Ascending aorta (tissue), 2 donors: ENCODE measurements at places on chromosomes 3 and 15. TPM values are rescaled to one million over a fixed set of nuclear protein-coding genes. Genes with fewer than 3 reads are reported as not detected.

DNA sequence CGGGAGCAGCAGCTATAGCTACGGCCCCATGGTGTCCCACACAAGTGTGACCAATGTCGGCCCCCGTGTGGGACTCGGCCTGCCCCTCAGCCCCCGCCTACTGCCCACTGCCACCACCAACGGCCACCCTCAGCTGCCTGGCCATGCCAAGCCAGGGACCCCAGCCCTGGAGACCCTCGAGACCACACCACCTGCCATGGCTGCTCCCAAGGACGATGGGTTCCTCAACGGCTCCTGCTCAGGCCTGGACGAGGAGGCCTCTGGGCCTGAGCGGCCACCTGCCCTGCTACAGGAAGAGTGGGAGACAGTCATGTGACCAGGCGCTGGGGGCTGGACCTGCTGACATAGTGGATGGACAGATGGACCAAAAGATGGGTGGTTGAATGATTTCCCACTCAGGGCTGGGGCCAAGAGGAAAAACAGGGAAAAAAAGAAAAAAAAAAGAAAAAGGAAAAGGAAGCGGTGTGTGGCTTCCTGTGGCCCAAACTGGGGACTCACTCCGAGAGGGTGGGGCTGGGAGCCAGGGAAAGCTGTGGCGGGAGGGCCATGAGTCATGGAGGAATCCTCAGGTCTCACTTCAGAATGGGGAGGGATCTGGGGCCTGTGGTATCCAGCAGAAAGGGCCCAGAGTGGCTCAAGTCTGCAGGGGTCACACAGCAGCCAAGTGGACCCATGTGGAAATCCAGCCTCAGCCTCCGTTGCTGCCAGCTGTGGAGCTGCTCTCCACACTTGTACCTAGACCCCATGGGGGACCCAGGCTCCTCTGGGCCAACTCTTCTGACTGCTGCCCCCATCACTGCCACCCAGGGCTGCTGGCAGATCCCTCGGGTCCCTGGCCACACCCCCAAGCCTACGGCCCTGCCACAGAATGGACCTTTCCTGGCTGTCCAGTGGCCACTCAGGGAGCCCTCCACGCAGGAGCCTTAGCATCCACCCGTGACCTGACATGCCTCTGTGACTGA, 26.1 kb downstream of the PTH1R start:
- H3K27ac ChIP-seq, result no peak overlapping the region
- no peak for DNase-seq
- no peaks in the 10 kb centered on the region for H3K27me3 ChIP-seq
- no peaks in the 10 kb centered on the region for H3K36me3 ChIP-seq
- peaks cover 24% of the 10 kb centered on the region for H3K4me1 ChIP-seq
- H3K4me3 ChIP-seq, result no peak overlapping the region

- H3K4me1 ChIP-seq, result peaks cover 19% of the 10 kb centered on the region
- DNase-seq, result no peak
- no peak overlapping the region for H3K4me3 ChIP-seq
- H3K27me3 ChIP-seq, result no peaks in the 10 kb centered on the region
- H3K36me3 ChIP-seq, result peaks cover 64% of the 10 kb centered on the region
Measured at GRCh38 chr3:16366581-16366980, 101.6 kb downstream of the OXNAD1 start.

DNA sequence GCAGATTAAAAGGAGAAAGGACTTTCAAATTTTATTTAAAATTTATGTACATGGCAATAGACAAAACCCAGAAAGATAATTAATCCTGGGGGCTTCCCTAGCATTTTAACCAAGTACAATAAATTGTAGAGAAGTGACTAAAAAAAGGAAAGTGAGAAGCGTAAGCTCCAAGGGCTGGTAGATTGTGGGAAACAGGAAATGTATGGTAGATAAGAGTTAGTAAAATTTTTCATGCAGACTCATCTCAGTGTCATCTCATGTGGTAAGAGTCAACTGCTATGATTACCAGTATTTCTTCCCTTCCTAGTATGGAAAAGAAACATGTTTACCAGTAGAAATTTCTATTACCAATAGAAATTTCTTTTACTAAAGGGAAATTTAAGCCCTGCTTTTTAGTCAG, 464.3 kb upstream of the AGTR1 start:
- no peaks in the 10 kb centered on the region for H3K27me3 ChIP-seq
- H3K27ac ChIP-seq, result no peak overlapping the region
- H3K4me1 ChIP-seq, result no peaks in the 10 kb centered on the region
- no peak for DNase-seq
- no peaks in the 10 kb centered on the region for H3K36me3 ChIP-seq

- H3K4me3 ChIP-seq, result peak overlapping the region; percentile 73
- peak overlapping the region; percentile 94 for H3K27ac ChIP-seq
- H3K4me1 ChIP-seq, result peaks cover 26% of the 10 kb centered on the region
- DNase-seq, result peak; percentile 27
Measured at GRCh38 chr3:133574260-133574881, 885 bp downstream of the CDV3 start.

DNA sequence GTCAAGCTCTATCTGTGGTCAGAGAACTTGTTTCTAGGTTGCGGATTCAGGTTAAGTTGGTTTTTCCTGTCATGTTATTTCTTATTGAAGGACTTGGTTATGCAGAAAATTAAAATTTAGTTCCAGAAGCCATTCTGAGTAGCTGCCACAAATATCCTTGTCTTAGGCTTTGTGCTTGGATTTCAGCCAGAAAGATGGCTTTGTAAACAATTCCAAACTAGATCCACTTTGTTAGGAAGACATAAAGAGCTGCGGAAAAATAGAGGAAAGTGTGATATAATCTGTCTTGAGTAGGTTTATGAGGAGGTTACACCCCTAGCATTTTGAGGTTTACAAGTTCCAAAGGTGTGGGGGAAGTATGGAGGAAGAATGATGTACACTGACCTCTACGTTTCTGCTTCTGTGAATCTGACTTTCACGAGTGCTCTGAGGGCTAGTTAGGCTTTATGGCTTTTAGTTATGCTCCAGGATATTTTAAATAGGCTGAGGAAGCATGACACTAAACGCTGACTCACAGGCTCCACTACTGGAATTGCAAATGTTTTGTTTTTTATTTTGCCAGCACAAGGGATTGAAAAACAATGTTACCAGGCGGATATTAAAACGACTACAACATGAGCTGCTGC, 46.3 kb upstream of the UTS2B start:
- no peak overlapping the region for H3K27ac ChIP-seq
- H3K4me3 ChIP-seq, result no peak overlapping the region
- no peaks in the 10 kb centered on the region for H3K27me3 ChIP-seq

GRCh38 chr15:27668471-27669220, 430.5 kb downstream of the OCA2 start:
- no peak overlapping the region for H3K27ac ChIP-seq
- no peaks in the 10 kb centered on the region for H3K4me1 ChIP-seq
- no peak for DNase-seq
- H3K27me3 ChIP-seq, result no peaks in the 10 kb centered on the region
- H3K36me3 ChIP-seq, result no peaks in the 10 kb centered on the region

DNA sequence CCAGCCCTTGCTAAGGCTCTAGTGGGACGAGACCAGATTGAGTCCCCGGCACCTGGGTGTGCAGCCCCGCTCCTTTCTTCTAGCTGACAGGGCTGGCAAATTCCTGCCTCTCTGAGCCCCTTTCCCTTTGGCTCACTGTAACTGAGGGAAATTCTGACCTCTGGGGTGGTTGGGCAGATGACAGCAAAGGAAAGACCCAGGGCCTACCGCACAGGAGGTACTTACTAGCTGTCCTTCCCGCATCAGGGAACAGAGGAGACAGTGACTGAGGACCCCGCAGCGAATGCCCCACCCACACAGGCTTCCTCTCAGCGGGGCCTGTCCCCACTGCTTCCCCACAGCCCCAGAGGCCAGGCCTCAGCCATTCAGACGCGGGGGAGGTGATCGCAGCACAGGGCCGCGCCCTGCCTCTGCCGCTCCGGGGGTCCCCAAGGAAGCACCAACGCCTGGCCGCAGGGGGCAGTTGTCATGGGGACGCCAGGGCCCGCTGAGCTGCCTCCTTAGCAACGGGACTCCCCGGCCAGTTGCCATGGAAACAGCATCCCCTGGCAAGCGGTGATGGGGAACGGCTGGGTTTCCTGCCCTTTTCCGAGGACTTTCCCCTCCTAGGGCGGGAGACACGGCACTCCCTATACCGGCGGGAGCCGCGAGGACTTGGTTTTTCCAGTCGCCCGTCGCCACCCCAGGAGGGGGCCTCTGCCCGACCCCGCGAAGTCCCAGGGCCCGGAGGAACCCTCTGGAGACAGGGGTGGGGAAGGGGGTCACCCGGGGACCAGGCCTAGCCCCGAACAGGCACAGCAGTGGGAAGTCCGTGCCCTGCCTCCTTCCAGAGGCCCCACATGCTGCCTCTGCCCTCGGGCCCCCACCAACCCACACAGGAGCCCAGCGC, 50.1 kb downstream of the HCN4 start:
- H3K27ac ChIP-seq, result no peak overlapping the region
- no peak overlapping the region for H3K4me3 ChIP-seq
- no peaks in the 10 kb centered on the region for H3K36me3 ChIP-seq
- H3K4me1 ChIP-seq, result no peaks in the 10 kb centered on the region

DNA sequence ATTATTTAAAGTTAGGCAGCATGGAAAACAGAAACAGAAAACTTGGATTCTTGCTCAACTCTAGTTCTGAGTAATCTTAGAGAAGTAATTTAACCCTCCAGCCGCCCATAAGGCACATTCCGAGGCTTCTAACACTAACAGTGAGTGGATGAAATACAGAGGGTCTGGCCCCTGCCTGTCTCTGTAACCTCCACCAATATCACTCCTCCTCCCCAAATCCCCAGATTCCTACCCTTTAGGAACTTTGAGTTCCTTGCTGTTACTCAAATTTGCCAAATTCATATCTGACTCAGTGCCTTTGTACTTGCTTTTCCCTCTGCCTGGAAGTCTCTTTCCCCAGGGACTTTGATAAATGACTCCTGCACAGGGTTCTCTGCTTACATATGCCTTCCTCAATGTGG, 112.5 kb upstream of the TGFBR2 start:
- DNase-seq, result peak; percentile 76
- peaks cover 70% of the 10 kb centered on the region for H3K4me1 ChIP-seq
- H3K27me3 ChIP-seq, result no peaks in the 10 kb centered on the region
- no peak overlapping the region for H3K4me3 ChIP-seq

- no peaks in the 10 kb centered on the region for H3K36me3 ChIP-seq
- no peak overlapping the region for H3K27ac ChIP-seq
- H3K4me3 ChIP-seq, result no peak overlapping the region
- peaks cover 9% of the 10 kb centered on the region for H3K4me1 ChIP-seq
- H3K27me3 ChIP-seq, result no peaks in the 10 kb centered on the region
Measured at GRCh38 chr15:82568986-82569385, 28.7 kb upstream of the RPS17 start.

DNA sequence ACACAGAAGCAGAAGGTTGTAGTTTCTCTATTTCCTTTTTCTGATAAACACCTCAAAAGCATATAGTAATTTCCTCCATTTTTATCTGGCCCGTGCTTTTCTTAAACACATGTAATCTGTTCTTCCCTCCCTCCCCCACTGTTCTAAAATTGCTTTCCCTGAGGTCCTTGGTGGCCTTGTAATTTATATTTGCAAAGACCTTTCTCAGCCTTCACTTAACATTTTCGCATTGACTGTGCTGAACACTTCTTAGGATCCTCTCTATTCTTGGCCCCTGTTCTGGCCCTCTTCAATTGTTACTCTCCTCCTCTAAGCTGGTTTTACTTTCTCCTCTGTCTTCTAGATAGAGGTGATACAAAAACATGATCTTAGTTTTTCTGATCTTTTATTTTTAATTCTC, 28.3 kb downstream of the GAP43 start:
- no peak overlapping the region for H3K27ac ChIP-seq
- peaks cover 3% of the 10 kb centered on the region for H3K4me1 ChIP-seq
- no peak for DNase-seq
- no peak overlapping the region for H3K4me3 ChIP-seq

DNA sequence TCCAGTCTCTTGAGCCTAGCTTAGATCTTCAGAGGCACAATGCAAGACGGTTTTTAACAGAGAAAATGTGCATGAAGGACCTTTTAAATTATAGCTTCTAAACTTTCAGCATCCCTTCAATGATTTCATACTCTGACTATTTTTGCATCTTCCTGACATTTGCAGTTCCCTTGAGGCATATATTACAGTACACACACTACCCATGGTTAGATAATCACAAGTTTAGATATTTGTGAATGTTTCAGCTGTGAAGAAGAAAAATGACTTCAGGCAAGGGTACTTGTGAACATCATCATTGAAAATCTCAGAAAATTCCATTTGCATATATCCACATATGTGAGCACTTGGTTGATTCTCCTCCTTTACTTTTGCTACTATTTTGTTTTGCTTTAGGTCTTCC, 341.5 kb downstream of the ROBO2 start:
- no peak overlapping the region for H3K27ac ChIP-seq
- H3K4me1 ChIP-seq, result no peaks in the 10 kb centered on the region
- no peak overlapping the region for H3K4me3 ChIP-seq
- no peak for DNase-seq
- no peaks in the 10 kb centered on the region for H3K36me3 ChIP-seq

DNA sequence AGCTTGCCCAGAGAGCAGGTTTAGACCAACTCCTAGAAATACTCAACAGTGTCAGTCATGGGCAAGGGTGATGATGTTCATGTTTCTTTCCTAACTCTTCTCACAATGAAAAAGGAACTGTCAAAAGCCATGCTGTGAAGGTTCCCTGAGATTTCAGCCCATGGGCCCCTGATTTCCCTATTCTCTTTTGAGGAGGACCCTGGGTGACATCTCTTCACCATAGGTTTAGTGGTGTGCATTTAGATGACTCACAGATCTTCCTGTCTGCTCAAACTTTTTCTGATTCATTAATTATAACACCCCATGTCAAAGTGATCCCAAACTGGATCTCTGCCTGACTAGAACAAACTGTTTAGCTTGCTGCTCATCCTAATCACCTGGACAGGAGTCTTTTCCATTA, 108.0 kb downstream of the BBX start:
- no peak for DNase-seq
- H3K27ac ChIP-seq, result no peak overlapping the region
- H3K27me3 ChIP-seq, result no peaks in the 10 kb centered on the region

DNA sequence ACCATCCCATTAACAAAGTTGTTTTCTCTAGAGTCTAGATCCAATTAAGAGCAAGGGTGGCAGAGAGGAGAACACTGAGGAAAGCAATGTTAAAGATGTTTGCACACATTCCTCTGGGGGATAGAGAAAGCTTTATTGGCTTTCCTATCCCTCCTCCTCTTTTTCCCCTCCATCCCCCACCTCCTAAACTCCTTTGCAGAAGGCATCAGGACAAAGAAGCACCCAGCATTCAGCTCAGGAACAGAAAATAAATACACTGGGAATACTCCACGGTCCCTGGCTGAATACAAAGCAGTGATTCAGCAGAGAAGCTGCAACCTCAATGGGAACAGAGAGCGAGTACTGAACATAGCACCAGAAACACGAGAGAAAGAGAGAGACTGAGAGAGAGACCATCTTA, 21.9 kb downstream of the LSAMP start:
- H3K4me3 ChIP-seq, result no peak overlapping the region
- no peaks in the 10 kb centered on the region for H3K27me3 ChIP-seq
- H3K27ac ChIP-seq, result no peak overlapping the region
- H3K36me3 ChIP-seq, result no peaks in the 10 kb centered on the region

NOX5 gene
- total RNA-seq, result 0.53 TPM

OPA1 gene
- total RNA-seq, result 19.5 TPM

TRIM71 gene
- total RNA-seq, result not detected

ACTC1 gene
- 30.2 TPM for total RNA-seq

CCDC71 gene
- 31.6 TPM for total RNA-seq

MKRN2OS gene
- not detected for total RNA-seq
